ENCODE measurements at places on chromosomes 13 and 19.

DNA sequence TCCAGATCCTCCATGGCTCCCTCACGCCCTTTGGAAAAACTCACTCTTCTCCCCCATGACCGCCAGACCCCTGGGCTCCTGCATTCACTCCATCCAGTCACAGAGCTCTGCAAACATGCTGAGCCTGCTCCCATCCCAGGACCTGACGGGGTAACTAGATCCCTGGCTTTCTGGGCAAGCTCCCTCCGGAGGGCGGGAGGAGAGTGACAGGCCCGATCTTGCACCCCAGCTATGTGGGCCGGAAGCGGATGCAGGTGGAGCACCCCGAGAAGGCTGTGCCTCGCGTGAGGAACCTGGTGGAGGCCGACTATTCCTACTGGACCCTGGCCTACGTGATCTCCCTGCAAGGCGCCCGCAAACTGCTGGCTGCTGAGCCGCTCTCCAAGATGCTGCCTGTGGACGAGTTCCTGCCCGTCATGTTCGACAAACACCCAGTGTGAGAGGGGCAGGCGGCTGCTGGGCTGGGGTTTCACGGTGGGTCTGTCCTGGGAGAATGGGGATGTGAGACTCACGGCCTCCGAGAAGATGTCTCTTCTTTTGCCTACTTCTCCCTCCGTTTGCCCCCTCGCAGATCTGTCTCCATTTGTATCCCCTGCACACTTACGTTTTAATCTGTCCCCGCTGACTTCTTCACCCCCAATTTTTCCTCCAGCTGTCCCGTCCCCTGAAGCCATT lies 25.2 kb downstream of the COLGALT1 start:
- DNase-seq, result no peak

DNA sequence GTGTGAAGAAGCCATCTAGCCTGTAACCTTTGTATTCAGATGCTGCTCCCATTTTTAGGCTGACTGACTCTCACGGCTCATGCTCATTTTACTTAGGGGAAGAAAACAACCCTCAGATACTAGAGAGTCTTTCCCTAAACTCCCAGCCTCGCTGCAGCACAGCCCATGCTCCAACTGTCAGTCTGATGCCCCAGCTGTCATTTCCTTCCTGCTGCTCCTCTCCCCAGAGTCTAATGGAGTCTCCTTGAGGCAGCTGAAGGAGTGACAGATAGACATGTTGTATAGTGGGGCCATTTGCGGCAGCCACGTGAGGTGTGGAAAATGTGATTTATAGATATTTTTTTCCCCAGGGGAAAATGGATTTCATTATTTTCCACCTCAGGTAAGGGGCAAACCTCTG lies 59.2 kb upstream of the OLFM4 start:
- DNase-seq, result no peak

GRCh38 chr19:6232601-6233055 lies 47.1 kb downstream of the MLLT1 start:
- no peak for DNase-seq

DNA sequence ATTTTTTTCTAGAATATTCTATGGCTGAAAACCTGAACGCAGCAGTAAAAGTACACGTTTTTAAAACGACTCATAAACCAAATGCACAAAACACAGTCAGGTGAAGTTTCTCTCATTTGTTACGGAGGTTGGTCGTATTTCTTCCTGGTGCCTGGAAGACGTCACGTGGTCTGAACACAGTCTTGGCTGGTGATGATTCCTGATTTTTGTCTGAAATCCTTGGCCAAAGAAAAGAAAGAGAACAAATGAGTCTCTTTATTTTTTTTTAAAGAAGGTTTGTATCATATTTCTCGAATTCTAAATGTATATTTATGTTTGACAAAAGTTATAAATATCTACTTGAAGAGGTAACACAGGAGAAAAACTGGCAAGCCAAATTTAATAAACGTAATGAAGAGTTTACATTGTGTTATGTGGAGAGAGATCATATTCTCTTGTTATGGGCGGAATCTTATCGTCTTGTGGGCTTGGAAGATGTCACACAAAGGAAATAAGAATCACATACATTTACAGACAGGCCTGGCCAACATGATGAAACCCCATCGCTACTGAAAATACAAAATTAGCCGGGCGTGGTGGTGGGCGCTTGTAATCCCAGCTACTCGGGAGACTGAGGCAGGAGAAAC lies 10.0 kb upstream of the PNMA8A start:
- DNase-seq, result no peak

- DNase-seq, result no peak
Observed at GRCh38 chr13:33015791-33016323, 366 bp upstream of the KL start.

GRCh38 chr19:3604987-3605343 lies 1.7 kb downstream of the TBXA2R start:
- DNase-seq, result no peak

- DNase-seq, result no peak
Observed at GRCh38 chr19:12992729-12993128, 2.5 kb upstream of the NFIX start.

DNA sequence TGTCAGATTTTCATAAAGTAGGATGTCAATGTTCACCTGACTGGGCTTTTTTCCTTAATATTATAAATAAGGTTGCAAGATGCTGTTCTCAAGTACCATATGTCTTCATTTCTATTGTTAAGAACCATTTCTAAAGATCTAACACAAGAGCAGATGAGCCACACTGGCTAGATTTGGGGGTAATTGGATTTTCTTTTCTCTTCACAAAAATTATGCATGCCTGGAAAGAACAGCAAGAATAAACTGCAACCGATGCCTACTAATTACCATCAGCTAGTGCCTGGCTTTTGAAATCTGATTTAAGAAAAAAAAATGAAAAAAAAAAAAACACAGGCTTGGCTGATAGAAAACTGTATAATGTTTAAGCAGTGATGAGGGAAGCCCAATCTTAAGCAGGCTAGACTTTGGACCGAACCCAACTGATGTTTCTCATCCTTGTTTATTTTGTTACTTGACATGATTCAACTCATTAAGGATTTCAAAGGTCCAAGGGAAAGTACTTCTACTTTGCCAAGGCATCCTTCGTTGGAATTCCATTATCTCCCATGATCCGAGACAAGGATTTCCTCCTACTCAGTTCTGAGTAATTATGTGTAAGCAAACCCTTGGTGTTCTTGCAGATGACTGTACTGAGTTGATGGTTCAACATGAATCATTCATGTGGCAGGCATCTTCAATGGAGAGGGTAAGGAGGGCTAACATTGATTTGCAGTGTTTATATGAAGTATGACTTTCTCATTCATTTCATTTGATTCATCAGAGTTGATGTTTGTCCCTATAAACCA lies 300.5 kb downstream of the SPRY2 start:
- DNase-seq, result no peak

- DNase-seq, result no peak
Observed at GRCh38 chr13:110610955-110611595, 4.3 kb upstream of the NAXD start.

GRCh38 chr19:35845215-35846037 lies 6.9 kb downstream of the NPHS1 start:
- DNase-seq, result no peak

DNA sequence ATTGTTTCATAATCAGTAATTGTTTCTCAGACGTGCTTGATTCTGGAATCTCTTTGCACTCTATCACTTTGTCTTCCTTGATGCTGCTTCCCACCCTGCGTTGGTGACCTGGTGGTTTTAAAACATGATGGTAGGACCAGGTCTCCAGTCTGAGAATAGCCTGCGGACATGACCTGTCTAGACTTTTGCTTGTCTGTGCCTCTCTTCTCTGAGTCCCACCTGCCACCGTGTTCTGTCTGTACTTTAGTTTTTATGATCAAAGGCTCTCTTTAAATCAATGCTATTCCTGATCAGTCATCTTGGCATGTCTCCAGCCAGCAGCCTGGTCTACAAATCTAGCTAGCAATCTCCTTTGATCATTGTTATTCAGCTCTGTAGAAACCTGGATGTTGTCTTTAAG lies 933.9 kb downstream of the DIAPH3 start:
- DNase-seq, result no peak

DNA sequence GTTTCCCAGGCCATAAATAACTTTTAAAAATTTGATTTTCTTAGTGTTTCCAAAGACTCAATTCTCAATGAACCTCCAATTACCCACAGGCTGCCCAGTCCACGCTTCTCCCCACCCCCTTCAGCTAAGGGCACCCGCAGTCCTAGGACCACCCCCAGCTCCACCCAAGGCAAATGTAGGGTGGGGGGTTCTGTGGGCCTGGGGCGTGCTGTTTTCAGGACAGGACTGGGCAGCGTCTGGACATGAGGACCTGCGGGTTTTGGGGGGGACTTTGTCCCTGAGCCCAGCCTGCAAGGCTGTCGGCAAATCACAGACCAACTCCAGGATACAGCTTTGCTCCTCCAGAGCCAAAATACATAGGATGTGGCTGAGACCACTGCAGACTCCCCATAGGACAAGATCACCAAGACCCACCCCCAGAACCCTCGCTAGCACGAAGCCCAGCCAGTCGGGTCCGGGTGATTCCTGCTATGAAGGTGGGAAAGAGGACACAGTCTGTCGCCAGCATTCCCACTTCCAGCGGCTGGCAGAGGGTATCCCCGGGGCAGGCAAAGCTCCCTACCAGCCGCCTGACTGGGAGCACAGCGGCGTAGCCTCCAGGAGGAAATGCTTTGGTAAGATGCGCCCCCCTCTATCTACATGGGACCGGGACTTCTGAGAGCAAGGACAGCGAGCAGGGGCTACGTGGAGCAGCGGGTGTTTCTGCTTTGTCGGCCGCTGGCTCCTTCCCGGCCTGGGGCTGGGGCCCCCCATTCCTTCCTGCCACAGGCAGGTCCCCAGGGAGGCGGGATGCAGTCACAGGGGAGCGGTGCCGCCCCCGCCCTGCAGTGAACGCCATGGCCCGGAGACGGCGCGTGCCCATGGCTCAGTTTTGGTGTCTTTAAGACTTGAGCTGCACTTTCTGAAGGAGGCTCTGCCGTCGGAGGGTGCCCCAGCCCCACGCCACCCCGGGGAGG lies 1.6 kb upstream of the TIMM13 start:
- no peak for DNase-seq

- DNase-seq, result no peak
Observed at GRCh38 chr19:12265921-12266704, 28.6 kb downstream of the ZNF44 start.

DNA sequence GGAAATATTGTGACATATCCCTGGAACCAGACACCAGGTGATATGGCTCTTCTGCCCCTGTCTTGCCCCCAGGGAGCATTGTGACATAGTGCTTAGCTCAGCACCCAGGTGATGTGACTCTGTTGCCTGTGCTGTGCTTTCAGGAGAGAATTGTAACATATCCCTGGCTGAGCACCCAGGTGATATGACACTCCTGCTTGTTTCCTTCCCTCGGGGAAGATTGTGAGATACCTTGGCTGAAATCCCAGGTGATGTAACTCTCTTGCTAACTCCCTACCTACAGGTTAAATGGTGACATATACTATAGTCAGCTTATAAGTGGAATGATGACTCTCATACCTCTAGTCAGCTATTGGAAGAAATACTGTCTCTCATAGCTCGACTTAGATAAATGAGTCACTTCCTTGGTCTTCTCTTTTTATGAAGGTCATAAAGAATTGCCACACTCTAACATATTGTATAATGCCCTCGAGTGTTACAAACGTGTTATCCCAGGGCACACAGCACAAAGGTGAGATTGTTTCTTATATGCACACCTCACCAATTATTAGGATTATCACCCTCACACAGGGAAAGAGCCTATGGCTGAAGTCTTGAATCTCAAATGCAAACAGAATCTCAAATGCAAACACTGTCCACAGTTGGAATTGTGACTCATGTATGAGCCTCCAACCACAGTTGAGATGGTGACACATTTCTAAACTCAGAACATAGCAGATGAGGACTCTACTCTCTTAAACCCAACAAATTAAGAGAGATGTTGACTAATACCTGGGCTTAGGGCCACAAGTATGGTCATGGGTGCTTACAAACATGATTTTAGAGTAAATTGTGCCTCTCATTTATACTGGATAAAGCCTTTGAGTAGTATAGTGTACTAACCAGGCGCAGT lies 32.7 kb upstream of the ZNF254 start:
- no peak for DNase-seq

GRCh38 chr19:950352-951066 lies 24.7 kb downstream of the ARID3A start:
- no peak for DNase-seq

DNA sequence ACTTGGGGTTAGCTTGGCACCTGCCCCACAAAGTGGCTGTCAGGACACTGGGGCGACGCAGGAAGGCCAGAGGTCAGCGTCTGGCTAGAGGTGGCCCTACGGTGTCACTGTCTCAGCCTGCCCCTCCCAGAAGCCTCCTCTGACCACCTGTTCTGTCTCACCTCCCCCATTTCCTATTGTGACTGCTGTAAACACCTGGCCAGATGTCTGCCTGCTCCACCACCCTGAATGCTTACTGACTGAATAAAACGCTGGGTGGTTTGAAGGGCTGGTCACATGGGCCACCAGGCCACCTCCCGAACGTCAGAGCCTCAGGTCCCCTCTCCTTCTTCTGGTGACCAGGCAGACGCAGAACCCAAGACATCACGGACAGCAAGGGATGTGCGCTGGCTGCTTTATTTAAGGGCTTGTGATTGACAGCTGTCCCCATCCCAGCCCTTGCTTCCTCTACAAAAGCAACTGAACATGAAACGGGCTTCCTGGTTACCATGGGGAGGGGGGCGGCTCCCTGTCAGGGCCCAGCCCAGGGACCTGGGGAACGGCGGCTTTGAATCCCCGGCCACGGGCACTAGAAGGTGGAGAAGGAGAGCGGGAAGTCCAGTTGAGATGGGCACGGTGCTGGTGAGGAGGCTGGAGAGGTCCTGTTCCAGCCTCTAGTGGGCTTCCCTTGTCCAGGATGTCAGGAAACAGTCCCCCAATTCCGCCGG lies 6.2 kb downstream of the ELOF1 start:
- no peak for DNase-seq

DNA sequence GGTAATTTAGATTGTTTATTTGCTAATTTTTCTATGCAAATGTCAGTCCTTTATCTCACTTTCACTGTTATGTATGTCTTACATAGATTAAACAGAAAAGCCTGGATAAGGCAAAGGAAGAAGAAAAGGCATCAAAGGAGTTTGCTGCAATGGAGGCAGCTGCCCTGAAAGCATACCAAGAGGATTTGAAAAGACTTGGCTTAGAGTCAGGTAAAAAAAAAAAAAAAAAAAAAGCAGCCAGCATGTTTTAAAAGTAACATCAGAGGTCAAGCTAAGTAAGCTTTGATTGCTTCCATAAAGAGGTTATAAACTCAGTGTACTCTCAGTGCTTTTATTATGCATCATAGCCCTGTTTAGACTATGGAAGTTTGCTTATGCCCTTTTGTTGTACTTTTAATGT lies 3.8 kb downstream of the WBP4 start:
- no peak for DNase-seq
